ENCODE measurements at places on chromosomes 5 and 9.

GRCh38 chr9:77403239-77403638 lies 225.9 kb downstream of the VPS13A start:
- no peak for DNase-seq

GRCh38 chr5:881551-881935 lies 11.1 kb downstream of the BRD9 start:
- no peak for DNase-seq

GRCh38 chr9:137820161-137820855 lies 57.3 kb upstream of the CACNA1B start:
- no peak for DNase-seq

- DNase-seq: no peak
Measured at GRCh38 chr5:59842999-59843398, 50.5 kb downstream of the PDE4D start.

GRCh38 chr9:121283856-121284732 lies 16.1 kb downstream of the GSN start:
- no peak for DNase-seq

- DNase-seq: no peak
Measured at GRCh38 chr9:37936965-37937364, 33.0 kb upstream of the SLC25A51 start.

DNA sequence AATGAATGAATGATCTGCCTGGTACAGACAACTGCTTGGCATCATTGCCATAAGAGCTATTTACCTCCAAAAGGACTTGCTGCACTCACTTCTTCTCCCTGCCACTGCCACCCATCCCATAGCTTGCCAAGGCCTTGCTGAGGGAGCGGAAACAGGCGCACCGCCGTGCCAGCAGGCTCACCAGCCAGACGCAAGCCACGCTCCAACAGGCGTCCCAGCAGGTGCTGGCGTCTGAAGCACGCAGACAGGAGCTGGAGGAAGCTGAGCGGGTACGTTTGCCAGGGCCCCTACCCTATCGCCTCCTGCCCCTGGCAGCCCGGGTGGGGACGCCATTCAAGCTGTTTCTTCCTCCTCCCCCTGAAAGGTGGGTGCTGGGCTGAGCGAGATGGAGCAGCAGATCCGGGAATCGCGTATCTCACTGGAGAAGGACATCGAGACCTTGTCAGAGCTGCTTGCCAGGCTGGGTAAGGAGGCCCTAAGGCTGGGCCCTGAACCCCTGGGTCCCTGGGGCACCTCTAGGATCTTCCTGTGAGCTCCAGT lies 8.9 kb upstream of the AIF1L start:
- DNase-seq: no peak

DNA sequence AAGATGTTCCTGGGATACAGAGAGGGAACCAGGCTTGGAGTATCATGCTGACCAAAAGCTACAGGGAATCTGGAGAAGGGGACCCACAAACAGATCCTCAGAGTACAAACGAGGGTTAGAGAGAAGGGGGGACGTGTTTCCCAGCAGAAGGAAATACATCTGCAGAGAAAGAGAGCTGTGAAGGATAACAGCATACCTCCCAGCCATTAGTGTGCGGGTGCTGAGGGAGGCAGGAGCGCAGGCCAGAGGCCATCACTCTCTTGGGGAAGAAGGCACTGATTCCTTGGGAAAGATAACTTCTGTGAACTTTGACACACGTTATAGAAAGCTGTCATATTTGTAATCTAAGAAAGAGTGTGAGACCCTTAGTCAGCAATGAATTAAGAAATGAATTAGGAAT lies 96.9 kb downstream of the KCNN2 start:
- DNase-seq: no peak

- peak; percentile 94 for DNase-seq
Measured at GRCh38 chr9:132406554-132407122, at the start of gene TTF1. TTF1 (minus strand) TSS chr9:132406840; CDS start chr9:132402821, 4,019 bp downstream.

DNA sequence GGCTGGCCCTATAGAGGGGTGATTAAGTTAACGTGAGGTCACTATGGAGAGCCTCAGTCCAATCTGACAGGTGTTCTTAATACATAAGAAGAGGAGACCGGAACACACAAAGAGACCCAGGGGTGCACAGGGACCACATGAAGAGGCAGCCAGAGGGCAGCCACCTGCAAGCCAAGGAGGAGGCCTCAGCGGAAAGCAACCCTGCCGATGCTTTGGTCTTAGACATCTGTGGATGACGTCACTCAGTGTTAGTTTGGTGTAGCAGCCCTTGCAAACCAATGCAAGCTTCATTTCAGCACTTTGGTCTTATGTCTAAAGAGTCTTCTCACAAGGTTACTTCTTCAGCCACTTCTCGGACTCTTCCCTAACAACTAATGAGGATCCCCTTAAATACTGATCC lies 47.6 kb upstream of the GRHPR start:
- no peak for DNase-seq

GRCh38 chr5:151427258-151427657 lies 20.1 kb upstream of the SLC36A1 start:
- no peak for DNase-seq

- peak; percentile 12 for DNase-seq
Measured at GRCh38 chr9:129998491-129999140, 44.4 kb downstream of the FNBP1 start.

- DNase-seq: no peak
Measured at GRCh38 chr5:125199968-125200865, 453.8 kb upstream of the ZNF608 start.

- peak; percentile 31 for DNase-seq
Measured at GRCh38 chr5:115068239-115069086, 101.2 kb downstream of the TRIM36 start.

DNA sequence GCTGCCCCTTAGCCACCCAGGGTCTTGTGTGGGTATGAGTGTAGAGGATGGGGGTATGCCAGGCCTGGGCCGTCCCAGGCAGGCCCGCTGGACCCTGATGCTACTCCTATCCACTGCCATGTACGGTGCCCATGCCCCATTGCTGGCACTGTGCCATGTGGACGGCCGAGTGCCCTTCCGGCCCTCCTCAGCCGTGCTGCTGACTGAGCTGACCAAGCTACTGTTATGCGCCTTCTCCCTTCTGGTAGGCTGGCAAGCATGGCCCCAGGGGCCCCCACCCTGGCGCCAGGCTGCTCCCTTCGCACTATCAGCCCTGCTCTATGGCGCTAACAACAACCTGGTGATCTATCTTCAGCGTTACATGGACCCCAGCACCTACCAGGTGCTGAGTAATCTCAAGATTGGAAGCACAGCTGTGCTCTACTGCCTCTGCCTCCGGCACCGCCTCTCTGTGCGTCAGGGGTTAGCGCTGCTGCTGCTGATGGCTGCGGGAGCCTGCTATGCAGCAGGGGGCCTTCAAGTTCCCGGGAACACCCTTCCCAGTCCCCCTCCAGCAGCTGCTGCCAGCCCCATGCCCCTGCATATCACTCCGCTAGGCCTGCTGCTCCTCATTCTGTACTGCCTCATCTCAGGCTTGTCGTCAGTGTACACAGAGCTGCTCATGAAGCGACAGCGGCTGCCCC lies 2.6 kb downstream of the SLC35A4 start:
- DNase-seq: no peak

- DNase-seq: no peak
Measured at GRCh38 chr5:165795073-165795472, 2289.7 kb downstream of the MAT2B start.

DNA sequence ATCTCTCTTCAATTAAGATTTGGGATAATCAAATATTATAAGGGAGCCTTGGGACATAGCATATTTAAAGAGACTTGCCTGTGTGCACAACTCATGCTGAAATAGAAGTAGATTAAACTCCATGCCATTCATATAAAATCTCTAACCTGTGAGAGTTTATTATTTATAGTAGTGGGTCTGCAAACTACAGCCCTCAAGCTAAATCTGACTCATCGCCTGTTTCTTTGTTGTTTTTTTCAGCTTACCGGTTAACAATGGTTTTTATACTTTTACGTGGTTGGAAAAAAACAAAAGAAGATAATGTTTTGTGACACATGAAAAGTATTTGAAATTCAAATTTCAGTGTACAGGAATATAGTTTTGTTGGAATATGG lies 61.9 kb upstream of the GHR start:
- DNase-seq: no peak

- no peak for DNase-seq
Measured at GRCh38 chr5:168801567-168801966, 222.4 kb upstream of the PANK3 start.

DNA sequence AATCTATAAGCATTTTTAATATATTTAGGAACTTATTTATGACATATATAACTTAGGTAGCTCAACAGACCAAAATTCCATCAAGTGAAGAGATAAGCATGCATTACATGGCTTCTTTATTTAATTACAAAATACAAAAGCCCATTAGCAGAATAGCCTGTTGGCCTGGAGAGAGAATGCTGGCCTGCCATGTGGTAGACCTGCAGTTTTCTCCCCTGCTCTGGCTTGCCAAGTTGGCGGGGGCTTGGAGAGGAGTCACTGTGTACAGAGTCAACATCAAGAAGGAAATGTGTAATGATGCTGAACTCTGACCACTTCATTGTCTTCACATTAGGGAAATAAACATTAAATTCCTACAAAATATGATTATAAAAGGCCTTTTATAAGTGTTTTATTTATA lies 69.8 kb upstream of the CNTLN start:
- no peak for DNase-seq

DNA sequence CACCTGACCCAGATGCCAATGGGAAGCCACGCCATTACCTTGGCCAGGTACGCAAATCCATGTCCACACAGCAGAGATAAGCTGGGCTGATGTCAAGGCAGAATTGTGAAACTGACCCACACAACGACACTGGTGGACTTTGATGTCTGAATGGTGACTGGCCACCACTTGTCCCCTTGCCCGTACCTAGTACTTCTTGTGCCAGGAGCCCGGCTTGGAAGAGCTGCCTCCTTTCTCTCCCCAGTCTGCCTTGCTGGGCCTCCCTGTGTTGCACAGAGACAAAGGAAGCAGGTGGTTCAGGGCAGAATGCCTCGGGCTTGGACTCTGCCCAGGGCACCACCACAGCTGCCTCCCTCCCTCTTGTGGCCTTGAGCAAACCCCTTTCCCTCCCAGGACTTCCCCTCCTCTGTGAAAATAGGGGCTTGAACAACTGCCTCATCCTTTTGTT lies 23.3 kb downstream of the PTGES2 start:
- DNase-seq: no peak

DNA sequence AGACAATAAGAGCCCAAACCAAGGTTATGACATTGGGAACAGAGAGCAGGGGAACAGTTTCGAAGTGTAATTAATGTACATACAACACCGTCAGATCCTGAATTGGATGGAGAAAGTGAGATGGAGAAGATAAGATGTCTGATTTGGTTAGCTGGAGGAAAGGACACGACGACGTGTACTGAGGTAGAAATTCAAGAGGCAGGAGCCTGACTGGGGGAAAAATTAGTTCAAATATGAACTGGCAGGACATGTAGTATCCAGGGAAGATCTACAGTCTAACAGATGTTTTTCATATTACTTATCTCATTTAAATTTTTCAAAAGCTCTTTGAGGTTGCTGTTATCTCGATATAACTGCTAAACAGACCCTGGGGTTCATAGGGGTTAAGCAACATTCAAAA lies 114.7 kb downstream of the TMEM232 start:
- DNase-seq: no peak

DNA sequence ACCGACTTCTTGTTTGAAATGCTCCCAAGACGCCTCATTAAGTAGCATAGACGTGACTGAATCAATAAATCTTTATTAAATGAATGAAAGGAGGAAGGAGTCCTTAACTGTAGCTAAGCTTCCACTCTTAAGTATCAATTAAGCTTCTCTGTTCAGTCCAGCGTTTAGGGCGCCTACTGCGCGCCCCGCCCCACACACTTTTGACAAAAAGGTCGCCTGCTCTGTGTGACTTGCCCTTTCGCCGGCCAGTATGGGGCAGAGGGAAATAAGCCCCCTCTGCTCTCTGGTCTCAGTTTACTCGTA lies 662 bp upstream of the DOLPP1 start:
- no peak for DNase-seq

DNA sequence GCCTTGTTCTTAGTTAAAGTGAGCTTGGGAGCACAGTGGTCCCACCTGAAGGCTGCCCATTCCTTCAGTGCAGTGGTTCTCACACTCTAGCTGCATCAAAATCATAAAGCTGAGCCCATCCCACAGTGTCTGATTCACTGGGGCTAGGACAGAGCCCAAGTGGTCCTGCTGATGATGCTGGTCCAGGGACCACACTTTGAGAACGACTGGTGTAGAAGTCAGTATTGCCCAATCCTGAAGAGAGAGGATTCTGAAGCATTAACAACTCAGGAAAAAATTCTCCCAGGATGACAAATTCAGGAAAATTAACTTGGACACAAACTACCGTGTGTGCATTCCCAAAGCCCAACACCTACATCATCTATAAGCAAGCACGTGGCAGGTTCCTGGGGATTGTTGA lies 176.2 kb downstream of the GABBR2 start:
- DNase-seq: no peak

GRCh38 chr9:92534674-92535073 lies 1.1 kb downstream of the ECM2 start:
- DNase-seq: no peak

All from activated T-cell treated with anti-CD3 and anti-CD28 coated beads, Interleukin-2, amount 50 U/mL, for 48 hours (primary cell).